Mucosa of descending colon (tissue), 3 donors: ENCODE measurements at places on chromosomes 7 and 10.
A peak's percentile ranks its signal among the peaks of the same experiment; 100 is the strongest.

- no peak for DNase-seq
Measured at GRCh38 chr10:52984169-52984568, 211.6 kb upstream of the MBL2 start.

GRCh38 chr10:92995509-92995908, 65.1 kb upstream of the CYP26C1 start:
- no peak for DNase-seq

- no peak for DNase-seq
Measured at GRCh38 chr7:120460949-120461348, 188.0 kb downstream of the KCND2 start.

DNA sequence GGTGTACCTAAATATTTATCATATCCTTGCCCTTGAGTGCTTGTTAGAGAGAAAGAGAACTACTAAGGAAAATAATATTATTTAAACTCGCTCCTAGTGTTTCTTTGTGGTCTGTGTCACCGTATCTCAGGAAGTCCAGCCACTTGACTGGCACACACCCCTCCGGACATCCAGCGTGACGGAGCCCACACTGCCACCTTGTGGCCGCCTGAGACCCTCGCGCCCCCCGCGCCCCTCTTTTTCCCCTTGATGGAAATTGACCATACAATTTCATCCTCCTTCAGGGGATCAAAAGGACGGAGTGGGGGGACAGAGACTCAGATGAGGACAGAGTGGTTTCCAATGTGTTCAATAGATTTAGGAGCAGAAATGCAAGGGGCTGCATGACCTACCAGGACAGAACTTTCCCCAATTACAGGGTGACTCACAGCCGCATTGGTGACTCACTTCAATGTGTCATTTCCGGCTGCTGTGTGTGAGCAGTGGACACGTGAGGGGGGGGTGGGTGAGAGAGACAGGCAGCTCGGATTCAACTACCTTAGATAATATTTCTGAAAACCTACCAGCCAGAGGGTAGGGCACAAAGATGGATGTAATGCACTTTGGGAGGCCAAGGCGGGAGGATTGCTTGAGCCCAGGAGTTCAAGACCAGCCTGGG, 11.4 kb downstream of the SERPINE1 start:
- DNase-seq, result peak; percentile 80

DNA sequence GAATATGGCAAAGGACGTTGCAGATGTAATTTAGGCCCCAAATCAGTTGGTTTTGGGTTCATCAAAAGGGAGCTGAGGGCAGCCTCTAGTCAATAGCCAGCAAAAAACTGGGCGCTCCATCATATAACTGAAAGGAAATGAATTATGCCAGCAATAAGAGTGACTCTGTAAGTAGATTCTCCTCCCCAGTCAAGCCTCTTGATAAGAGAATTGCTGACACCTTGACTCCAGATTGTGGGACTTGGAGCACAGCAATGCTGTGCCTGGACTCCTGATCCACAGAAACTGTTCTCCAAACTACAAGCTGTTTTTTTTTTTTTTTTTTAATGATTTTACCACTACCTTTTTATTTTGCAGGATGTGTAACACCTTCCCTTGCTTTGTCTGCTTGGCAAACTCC, 25.5 kb downstream of the ZFAND4 start:
- no peak for DNase-seq

DNA sequence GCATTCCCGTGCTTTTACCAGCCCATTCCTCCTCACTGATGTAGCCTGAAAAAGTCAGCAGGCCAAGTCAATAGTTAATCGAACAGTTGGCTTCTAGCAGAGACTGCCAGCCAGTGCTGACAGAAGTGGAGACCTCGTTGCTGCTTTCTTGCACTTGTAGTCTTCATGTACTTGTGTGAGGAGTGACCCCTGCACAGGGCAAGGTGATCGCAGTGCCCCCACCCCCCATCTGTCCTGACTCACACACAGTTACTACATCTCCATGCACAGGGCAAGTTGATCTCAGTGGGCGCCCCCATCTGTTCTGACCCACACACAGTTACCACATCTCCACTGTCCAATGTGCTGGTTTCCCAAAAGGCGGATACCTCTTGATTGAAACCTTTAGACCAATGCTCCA, 34.2 kb downstream of the C10orf71 start:
- DNase-seq, result no peak

- DNase-seq, result no peak
Measured at GRCh38 chr10:42926843-42927242, 144.2 kb downstream of the BMS1 start.

DNA sequence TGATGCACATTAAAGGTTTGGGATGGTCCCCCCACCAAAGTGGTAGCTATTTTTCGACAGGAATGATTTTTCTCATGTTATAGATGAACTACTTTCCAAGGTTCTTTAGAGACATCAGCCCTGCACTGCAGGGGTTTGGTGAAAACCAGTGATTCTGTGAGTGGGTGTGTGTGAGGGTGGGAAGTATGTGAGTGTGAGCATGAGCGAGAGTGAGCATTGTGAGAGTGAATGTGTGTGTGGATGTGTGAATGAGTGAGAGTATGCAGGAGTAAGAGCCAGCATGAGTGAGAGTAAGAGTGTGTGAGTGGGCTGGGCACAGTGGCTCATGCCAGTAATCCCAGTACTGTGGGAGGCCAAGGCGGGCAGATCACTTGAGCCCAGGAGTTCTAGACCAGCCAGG, 75.0 kb downstream of the GOLGA7B start:
- no peak for DNase-seq

DNA sequence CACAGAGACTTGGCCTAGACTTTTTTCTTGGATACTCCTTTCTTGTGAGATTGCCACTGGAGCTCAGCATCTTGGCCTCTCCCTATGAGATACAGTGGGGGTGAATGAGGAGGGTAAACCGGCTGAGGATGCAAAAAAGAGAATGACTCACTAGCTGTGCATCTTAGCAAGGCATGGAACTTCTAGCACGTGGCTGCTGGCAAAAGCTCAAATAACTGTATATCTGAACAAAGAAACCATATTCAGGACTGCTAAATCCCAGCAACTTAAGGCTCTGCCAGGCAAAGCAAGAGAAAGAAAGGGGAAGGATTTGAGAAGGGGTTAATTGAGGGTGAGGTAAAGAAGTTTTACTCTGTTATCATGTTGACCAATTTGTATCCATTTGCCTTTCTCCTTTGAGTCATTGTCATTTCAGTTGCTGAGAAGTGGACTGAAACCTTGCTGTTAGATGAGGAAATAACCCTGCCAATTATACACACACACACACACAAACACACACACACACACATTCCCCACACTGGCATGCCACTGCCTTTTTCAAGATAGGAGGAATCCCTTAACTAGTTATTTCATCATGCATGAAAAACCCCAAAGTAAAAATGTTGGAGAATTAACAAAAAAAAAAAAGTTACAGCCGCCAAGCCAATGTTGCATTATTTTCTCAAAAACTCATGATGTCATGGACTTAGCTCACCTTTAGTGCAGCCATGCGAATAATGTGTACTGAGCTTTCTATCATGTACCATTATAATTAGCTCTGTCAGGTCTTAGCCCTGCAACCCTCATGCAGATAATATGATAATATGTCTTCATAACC, 997.3 kb downstream of the LRMDA start:
- DNase-seq, result no peak

- DNase-seq, result no peak
Measured at GRCh38 chr10:79024296-79024695, 44.5 kb upstream of the ZMIZ1 start.

GRCh38 chr7:155231941-155232340, 65.7 kb upstream of the INSIG1 start:
- DNase-seq, result no peak

- no peak for DNase-seq
Measured at GRCh38 chr10:97895084-97895483, 45.4 kb downstream of the GOLGA7B start.

GRCh38 chr7:144670218-144670617, 165.6 kb downstream of the TPK1 start:
- DNase-seq, result no peak

DNA sequence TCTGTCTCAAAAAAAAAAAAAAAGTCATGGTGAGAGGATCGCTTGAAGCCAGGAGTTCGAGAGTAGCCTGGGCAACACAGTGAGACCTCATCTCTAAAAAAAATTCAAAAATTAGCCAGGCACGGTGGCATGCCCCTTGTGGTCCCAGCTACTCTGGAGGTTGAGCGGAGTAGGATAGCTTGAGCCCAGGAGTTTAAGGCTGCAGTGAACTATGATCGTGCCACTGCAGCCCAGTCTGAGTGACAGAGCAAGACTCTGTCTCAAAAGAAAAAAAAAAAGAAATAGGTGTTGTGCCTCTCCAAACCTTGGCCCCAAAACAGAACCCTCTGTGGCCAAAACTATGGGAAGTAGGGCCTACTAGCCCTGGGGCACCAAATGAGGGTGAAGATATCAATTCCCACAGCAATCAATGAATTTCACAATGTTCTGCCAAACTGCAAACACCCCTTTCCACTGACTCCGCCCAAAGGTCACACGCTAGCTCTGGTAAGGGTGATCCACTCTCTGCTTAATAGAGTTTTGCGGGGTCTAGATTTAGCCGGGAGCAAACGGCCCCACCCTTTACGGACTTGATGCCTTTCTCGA, 16.9 kb downstream of the SSC4D start:
- peak; percentile 18 for DNase-seq

- no peak for DNase-seq
Measured at GRCh38 chr7:139830292-139830691, 1.2 kb downstream of the TBXAS1 start.

DNA sequence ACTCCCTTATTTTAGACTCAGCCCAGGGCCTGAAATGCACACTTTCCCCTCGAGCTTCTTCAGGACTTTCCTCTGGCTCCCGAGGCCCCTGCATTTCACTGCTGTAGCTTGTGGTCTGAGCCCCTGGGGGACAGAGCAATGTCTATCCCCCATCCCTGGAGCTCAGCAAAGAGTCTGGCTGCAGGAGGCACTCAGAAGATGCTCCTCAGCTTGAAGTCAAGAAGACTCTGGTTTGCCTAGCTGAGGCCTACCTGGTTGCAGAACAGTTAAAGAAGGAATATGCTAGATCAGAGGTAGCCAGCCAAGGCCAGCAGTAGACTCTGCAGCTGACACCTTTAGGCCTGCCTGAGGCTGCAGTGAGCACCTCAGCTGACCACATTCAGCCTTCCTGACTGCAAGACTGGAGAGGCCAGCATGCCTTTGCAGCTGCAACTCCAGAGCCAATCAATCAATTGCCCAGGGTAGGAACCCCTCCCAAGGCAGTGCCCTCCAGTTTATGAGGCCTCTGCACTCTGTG, 36.9 kb upstream of the IKZF1 start:
- peak; percentile 29 for DNase-seq

GRCh38 chr7:24304494-24305095, 20.6 kb downstream of the NPY start:
- no peak for DNase-seq

GRCh38 chr10:68781613-68782574, 45.4 kb upstream of the STOX1 start:
- DNase-seq, result no peak

- DNase-seq, result no peak
Measured at GRCh38 chr10:77152256-77152655, 485.4 kb downstream of the KCNMA1 start.

GRCh38 chr7:41699516-41699915, 3.4 kb downstream of the INHBA start:
- DNase-seq, result no peak

DNA sequence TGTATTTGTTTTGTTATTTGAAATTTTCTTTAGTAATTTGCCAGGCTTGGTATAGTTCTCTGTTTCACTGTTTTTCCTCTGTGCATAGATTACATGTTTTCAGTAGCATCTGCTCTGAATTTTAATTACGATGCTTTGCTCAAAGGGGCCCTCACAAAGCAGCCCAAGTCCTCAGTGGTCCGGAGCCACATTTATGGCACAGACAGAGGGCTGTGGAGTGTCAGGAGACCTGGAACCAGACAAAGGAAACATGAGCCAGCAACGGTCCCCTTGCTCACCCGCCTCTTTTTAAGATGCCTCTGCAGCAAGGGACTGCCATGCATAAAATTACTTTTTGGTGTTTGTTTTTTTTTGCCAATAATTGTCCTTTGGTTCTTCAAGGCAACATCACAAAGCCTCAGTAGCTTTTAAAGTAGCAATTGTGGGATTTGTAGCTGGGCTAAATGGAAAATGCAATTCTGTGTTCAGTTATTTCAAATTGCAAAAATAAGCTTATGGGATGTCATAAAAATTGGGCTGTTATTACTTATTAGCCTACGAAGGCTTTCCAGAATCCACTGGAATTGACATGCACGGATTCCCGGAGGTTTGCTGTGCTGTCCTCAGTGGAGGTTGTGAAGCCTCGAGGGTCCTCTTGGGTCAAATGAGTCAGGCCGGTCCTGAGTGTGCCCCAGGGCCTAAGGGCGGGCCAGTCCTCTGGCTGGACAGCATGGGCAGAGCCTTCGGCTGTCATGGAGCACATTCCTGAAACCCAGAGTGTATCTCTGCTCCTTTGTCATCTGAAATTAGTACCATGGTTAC, 422.8 kb downstream of the GLRX3 start:
- no peak for DNase-seq

- DNase-seq, result no peak
Measured at GRCh38 chr7:142450695-142451094, 192.8 kb upstream of the PRSS58 start.

GRCh38 chr10:132832186-132832969, 46.4 kb upstream of the NKX6-2 start:
- no peak for DNase-seq

- no peak for DNase-seq
Measured at GRCh38 chr10:19800161-19800560, 16.1 kb upstream of the PLXDC2 start.
